ENCODE measurements at places on chromosomes 12 and 14. TPM values are rescaled to one million over a fixed set of nuclear protein-coding genes. Genes with fewer than 3 reads are reported as not detected.
A peak's percentile ranks its signal among the peaks of the same experiment; 100 is the strongest.

GRCh38 chr12:57261428-57261865 is 10.5 kb upstream of the STAC3 start:
- DNase-seq = no peak

DNA sequence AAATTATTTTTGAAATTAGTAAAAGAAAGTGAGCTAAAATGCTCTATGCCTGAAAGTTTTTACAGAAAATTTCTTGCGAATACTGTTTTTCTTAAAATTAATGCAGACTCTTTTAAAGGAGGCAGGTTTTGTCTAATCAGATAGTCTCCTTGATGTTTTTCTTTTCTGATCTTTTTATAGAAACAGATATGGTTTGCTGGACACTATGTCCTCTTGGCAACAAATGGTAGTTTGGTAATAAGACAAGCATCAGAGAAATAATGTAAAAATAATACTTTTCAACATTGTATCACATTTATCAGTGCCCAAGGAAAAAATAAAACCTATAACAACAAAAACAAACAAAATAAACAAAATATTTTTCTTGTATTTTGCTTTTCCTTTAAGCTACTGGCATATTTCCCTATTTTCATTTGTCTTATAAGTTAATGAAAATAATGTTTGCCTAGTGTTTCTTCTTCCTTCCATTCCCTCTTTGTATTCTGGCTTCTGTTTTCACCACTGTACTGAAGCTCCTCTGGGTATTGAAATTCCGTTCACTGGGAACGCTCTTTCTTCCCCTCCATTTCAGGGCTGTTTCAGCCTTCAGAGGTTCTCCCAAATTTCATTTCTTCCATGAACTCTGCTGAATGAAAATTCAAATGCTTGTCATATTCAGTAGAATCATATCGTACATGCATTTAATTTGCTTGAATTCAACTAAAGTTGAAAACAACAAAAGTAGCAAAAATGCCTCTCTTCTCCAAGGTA is 115.3 kb downstream of the TRMT5 start:
- no peak for DNase-seq

PRICKLE1 gene
- 7.1 TPM for total RNA-seq

- DNase-seq = peak; percentile 61
Observed at GRCh38 chr12:3073438-3074250, 3.5 kb upstream of the TSPAN9 start.

DNA sequence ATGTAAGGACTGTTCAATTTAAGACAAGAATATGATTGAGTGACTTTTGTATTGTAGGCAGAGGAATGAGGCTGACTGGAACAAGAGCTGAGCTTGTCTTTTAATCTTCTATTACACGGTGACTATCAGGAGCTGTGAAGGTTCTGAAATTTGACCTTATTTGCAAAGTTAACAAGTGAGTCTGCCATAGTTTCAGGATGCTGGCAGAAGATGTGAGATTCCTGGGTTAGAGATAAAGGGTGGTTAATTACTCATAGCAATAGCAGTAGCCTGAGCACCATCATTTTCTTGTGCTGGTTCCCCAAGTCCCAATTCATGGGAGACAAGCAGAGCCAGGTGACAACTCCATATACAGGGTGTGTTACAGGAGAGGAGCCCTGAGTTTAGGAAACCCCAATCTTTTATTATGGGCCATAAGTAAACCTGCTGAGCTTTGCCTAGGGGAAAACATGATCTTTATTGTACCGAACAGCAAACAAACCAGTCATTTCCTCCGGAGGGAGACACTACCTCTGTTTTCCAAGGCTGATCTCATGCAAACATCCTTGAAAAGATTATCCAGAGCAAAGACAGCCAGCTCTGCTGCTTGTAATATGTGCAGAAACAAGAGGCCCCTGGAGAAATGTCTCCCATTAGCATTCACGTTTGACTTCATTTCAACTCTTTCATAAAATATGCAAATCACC is 51.7 kb upstream of the DDX11 start:
- DNase-seq = no peak

CEP83 gene
- 13.0 TPM for total RNA-seq

GRCh38 chr12:12451098-12451497 is 94.2 kb downstream of the BORCS5 start:
- DNase-seq = no peak

DNA sequence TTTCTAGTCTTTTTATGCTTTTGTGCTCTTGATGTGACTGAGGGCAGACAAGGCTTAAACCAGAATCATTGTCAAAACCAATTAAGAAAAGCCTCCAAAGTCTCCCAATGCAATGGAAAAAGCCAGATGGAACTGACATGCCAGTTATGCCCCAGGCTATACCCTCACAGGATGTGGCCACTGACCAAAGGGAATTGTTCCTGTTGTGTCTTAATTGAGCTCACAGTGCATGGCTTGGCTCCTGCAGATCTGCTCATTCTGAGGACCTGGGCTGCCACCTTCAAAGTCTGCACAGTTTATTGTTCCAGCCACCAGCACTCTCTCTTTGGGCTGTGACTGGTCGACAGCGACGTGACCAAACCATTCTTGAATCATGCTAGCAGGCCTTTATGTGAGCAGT is 17.1 kb upstream of the BICD1 start:
- no peak for DNase-seq

DNA sequence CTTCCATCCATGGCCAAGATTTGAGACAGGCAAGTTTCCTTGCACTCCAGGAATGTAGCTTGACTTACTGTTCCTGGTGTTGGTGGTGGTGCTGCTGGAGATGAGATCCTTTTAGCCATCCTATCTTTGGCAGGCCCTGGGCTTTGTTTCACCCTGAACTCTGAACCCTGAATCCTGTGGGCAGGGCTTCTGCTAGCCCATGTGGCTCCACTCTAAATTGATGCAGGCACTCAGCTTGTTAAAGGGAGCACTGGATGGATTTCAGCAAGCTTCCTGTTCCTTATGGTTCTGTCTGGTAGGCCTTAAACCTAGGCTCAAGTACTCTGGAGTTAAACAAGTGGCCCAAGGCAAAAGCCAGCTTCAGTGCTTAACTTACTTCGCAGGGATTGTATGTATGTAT is 138.2 kb downstream of the RGS6 start:
- DNase-seq = no peak

AQP5 gene
- total RNA-seq = not detected

RIMBP2 gene
- not detected for total RNA-seq

DNA sequence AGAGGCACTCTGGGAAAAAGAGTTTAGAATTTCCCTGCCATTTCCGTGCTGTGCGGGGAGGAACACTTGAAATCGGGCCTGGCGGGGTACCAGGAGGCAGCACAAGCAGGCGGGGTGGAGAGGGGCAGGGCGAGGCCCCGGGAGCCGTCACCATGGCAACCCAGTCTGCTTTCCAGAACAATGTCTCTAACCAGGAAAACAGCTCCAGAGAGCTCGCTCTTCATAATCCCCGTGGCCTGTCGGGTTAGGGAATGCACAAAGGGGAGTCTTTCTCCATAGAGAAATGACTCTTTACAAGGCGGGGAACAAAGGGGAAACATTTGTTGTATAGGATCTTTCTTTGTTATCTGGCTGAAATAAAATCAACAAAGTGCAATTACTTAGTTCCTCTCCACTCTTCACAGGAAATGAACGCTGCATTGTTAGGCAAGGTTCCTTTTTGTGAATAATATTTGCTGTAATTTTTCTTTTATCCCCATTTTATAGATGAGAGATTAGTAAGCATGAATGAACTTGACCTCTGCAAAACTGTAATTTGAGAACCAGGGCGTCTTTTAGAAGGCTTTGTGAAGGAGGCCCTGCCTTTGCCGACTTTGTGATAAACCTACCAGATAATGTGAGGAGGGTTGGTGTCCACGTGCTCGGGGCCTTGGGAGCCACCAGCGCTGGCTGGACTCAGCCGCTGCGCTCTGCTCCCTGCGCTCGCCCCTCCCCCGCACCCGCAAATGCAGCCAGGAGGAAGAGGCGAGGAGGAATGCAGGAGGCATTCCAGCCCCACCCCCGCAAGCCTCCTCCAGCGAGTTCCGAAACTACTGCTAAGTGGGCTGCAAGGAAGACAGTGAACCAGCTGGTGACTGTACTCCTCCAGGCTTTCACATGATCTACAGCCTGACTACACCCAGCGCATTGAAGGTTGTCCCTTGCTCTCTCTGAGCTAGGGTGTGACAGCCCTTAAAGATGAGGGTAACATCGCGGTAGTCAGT is 105.2 kb upstream of the ATF7IP start:
- DNase-seq = no peak

DNA sequence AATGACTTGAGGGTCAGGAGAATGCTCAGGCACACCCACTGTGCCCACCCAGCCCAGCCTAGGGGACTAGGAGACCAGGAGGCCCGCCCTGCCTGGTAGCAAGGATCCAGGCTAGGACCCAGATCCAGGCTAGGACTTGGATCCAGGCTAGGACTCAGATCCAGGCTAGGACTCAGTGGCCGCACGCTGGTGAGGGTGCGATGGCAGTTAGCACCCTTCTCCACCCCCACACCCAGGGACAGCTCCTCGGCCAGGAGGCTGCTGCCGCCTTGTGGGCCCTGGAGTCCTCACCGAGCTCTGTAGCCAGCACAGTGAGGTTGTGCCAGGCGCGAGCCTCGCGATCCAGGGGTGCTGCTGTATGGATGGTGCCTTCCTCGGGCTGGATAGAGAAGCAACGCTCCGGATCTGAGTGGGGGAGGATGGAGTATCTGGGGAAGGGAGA is 5.1 kb downstream of the CDH24 start:
- no peak for DNase-seq

GRCh38 chr12:105948331-105948730 is 190.4 kb downstream of the NUAK1 start:
- no peak for DNase-seq

MPHOSPH9 gene
- 31.3 TPM for total RNA-seq

ZDHHC22 gene
- total RNA-seq = not detected

DNA sequence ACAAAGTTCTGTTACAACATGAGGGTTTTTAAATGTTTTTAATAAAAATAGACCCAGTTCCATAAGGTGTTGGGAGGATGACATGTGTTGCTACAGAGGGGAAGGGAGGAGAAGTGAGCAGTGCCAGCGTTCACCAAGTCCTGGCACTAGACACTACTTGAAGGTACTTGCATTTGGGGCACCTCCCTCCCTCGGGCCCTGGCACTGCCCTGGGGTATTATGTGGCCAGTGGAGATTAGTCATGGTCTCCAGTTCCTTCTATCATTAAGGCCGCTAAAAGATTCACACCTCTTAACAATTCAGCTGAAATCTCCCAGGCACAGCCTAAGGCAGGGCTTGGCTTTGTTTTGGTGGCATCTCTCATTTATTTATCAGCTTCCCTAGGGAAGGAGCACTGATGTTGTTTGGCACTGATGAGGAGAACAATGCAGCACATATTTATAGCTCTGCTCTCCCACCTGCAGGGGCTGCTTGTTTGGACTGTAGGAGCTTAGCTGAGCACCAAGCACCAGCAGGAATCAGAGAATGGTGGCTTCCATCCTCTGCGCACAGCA is 155.5 kb upstream of the NTF3 start:
- DNase-seq = no peak

SRRM4 gene
- not detected for total RNA-seq

SOAT2 gene
- total RNA-seq = not detected

- no peak for DNase-seq
Observed at GRCh38 chr12:18135086-18135485, 45.1 kb upstream of the RERGL start.

KCNH3 gene
- not detected for total RNA-seq

TAMALIN gene
- 53.3 TPM for total RNA-seq

TAS2R19 gene
- total RNA-seq = 6.9 TPM

PROX2 gene
- total RNA-seq = not detected

GPR65 gene
- total RNA-seq = not detected

- DNase-seq = no peak
Observed at GRCh38 chr14:99564926-99565259, 39.1 kb downstream of the CCDC85C start.

DNA sequence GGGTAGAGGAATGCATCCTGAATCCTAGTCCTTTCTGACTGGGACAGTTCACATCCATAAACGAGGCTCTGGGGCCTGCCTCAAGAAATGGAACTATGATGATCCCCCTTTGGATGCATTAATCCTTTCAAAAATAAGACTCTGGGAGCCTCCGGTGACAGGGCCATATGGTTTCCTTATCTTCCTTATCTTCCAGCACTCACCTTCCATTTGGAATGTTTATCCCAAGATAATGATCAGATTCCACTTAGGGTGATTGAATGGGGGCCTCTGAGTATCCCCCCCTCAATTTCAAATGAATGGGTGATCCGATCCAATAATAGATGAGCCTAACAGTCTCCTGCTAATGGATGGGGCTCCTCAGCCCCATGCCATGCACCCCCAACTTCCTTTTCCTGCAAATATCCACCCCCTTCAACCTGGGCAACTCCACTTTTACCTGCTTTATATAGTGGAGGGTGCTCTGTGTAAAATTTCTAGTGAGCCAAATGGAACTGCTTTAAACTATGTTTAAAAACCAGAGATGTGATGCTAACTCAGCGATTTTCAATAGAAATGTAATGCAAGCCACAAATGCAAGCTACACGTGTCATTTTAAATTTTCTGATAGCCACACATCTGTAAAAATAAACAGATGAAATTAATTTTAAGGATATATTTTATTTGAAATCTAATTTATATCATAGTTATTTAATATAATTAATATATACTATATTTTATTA is 157.8 kb downstream of the ZFP36L1 start:
- DNase-seq = no peak

GPR84 gene
- total RNA-seq = not detected

P2RX2 gene
- total RNA-seq = not detected

GRCh38 chr12:68581926-68582325 is 28.8 kb upstream of the RAP1B start:
- no peak for DNase-seq

- DNase-seq = no peak
Observed at GRCh38 chr14:96663491-96664067, 133.6 kb upstream of the VRK1 start.

DNA sequence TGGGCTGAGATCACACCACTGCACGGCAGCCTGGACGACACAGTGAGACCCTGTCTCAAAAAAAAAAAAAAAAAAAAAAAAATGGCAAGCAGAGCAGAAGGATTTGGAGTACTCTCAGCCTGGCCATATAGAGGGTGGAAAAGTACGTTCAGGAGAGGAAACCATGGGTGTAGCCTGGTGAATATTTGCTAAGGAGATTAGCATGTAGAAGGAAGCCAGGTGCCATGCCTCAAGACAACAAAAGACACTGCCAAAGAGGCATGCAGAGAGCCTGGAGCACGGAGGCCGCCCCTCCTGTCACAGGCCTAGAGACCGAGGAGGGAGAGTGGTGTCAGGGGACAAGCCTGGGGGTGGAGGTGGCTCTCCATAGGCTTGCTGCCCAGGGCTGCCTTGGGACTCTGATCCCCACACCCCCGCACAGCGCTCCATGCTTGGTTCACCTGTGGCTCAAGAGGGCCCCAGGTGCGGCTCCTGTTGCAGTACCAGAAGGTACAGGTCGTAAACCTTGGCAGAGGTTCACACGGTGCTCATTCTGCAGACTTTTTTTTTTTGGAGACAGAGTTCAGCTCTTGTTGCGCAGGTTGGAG is 27.9 kb upstream of the DEGS2 start:
- no peak for DNase-seq

ADAM21 gene
- total RNA-seq = 0.19 TPM

EFCAB11 gene
- total RNA-seq = 5.7 TPM
